ENCODE measurements at places on chromosomes 4 and X. TPM values are rescaled to one million over a fixed set of nuclear protein-coding genes. Genes with fewer than 3 reads are reported as not detected.

APLN gene
- 1.2 TPM for total RNA-seq

HPGD gene
- total RNA-seq, result 16.5 TPM

DCAF8L2 gene
- total RNA-seq, result not detected

DACH2 gene
- total RNA-seq, result 4.2 TPM

CXCL3 gene
- 5.2 TPM for total RNA-seq

MAN2B2 gene
- 17.4 TPM for total RNA-seq

ARR3 gene
- total RNA-seq, result not detected

ANKRD50 gene
- total RNA-seq, result 18.6 TPM

NPY5R gene
- not detected for total RNA-seq

MAGEB17 gene
- 0.26 TPM for total RNA-seq

SPANXB1 gene
- total RNA-seq, result not detected

PRICKLE3 gene
- 13.2 TPM for total RNA-seq

CT83 gene
- 2.1 TPM for total RNA-seq

NXF2B gene
- 0.64 TPM for total RNA-seq

XAGE1B gene
- total RNA-seq, result not detected
